Left ventricle myocardium inferior (tissue), 1 donor: ENCODE measurements at places on chromosomes 6 and 20.

GRCh38 chr20:41395667-41396664, 29.3 kb upstream of the EMILIN3 start:
- no peak for DNase-seq

GRCh38 chr6:158557927-158558326, 2.0 kb upstream of the TMEM181 start:
- DNase-seq, result no peak

DNA sequence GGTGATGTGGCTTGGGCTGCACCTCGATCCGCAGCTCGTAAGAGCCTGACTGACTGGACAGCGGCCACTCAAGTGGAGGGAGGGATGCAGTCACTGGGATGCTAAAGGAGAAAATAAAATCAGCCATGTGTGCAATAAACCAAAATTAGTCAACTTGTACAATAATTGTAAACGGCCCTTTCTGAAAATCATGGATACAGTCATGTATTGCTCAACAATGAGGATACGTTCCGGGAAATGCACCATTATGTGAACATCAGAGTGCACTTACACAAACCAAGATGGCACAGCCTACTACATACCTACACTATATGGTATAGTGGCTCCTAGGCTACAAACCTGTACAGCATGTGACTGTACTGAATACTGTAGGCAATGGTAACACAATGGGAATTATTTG, 25.7 kb downstream of the NFATC2 start:
- no peak for DNase-seq

- DNase-seq, result no peak
Measured at GRCh38 chr6:109262261-109262660, 120.0 kb downstream of the CD164 start.

DNA sequence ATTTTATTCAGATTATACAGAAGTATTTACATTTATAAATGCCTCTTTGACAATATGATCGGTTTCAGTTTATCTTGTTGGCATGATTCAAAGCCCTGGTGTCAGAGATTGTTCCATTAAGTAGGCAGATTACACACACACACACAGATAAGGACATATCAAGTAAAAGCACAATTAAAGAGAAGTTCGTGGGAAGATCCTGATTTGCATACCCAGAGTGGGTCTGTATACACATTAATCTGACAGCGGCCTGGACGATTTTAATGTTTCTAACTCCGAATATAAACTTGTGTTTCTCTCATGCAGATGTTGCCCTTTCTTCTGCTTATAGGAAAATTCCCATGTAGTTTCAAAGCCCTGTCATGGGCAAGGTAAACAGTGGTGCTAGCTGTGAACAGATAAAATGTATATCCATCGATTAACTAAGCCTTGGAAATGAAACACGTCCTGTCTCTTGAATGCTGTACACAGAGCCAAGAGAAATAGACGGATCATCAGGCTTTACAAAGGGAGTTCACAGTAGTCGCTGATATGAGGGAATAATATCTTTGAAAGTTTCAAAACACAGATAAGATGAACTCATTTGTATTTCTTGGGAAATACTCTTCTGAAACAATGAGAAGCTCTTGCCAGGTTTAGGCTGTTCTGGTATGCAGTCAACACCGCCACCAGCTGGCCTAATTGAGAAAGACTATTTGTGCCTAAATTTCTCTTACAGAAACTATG, 108.2 kb upstream of the GMDS start:
- DNase-seq, result peak; percentile 37

DNA sequence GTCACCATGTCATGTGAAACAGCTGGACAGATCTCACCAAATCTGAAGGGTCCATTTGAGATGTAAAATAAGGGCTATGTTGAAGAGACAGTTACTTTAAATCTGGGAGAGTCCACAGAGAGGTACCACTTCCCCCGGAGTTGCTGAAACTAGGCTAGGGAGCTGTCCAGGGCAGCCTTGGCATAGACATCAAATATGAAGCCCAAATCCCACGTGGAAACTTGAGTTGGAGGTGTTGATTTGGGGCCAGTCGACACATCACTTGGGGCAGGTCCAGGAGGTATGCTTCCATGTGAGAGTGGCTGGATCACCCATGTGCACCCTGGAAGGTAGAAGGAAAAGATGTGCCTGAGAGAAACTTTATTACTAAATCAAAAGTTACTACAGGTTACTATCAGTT, 12.0 kb upstream of the SERPINB9 start:
- no peak for DNase-seq

DNA sequence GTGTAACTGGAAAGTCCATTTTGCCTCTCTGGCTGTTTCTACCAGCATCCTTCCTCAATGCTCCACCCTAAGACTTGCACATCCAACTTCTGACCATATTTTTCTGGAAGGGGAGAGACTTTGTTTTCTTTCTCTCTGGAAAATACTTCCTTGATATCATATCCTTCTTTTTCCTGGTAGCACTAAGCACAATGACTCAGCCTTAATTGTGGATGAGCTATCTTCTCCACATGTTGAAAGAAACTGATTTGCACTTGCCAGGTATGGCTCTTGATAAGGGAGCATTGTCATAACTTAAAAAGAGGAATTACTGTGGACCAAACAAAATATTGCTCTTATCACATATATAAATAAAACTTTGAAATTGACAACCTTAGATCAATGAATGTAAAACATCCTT, 30.1 kb upstream of the IBTK start:
- no peak for DNase-seq

- no peak for DNase-seq
Measured at GRCh38 chr6:140857739-140858380, 1274.9 kb upstream of the GJE1 start.

GRCh38 chr20:56400001-56400640, 7.7 kb downstream of the CSTF1 start:
- no peak for DNase-seq

GRCh38 chr6:112145080-112145573, 57.7 kb downstream of the FAM229B start:
- no peak for DNase-seq

DNA sequence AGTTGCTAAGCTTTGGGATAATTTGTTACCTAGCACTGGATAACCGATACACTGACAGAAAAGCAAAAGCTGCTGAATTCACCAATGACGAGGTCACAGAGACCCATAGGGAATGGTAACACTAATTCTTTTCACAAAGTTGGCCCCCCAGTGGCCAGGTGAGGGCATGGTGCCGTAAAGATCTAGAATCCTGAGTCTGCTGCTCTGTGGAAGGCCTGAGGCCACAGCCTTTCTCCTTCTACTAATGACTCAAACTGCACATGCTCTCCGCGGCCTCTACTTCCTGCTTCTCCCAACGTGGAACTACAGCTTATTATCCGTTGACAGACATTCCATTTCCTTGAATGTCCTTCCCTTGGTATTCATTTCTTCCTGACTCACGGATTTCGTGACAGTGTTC, 127.1 kb downstream of the OPRM1 start:
- DNase-seq, result no peak

DNA sequence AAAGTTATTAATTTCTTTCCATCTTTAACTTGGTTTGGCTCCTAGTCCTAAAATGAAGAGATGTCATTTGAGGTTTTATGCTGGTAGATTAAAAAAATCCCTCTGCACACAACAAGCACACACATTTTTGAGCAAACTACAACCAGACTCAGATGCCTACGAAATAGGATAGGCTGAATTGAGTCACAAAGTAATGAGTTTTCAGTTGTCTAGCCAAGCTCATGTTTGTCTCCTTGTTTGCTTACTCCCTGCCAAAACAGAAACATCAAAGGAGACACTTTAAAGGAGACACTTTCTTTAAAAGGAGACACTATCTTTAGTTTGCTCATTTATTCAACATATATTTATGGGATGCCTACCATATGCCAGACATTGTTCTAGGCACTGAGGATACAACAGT, 56.2 kb downstream of the TPBG start:
- DNase-seq, result no peak

DNA sequence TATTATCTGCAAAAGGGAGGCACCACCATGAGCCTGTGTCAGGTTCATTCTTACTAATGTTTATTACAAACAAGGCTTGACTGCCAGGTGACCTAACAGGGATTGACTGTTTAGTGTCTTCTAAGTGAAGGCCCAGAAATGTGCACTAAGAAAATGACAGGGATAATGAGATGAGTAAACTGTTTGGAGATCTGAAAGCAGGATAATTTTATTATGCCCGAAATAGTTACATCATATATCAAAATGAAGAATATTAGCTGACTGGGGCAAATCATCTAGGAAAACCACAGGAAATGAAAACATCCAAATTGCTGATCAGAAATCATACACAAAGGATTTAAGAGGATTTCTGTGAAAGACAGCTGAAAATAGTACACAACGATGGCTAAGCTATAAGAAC, 516.7 kb downstream of the HDGFL1 start:
- DNase-seq, result no peak

DNA sequence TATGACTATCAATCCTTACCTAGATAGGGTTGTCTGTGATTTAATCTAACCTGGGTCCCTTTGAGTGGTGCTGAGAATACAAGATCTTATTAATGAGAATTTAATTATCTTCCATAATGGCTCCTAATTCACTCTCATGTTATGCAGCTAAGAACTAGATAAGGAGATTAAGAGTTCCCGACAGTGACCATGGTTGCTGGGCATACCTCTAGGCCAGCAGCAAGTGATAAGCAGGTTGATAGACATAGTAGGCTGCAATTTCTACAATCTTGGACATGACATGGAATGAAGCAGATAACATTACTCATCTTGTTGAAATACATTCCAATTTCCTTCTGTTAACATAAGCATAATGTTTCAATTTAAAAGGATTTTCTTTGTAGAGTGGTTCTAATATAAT, 27.1 kb downstream of the SPACA1 start:
- DNase-seq, result no peak

DNA sequence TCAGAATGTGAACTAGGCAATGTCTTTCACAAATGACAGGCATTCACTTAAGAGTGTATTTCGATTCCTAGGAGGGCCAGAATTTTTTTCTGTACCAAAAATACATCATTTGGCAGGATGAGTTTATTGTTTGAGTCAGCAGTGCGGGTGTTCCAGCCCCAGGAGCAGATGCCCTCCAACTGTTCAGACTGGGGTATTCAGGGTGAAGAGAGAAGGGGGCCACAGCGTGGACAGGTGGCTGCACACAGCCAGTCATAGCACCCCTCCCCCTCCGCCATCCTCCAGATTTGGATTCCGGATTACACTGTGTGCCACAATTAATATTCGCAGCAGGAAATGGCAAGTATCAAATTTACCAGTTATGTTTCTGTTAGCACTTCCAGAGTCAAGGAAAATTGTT, 38.6 kb downstream of the RIPOR2 start:
- no peak for DNase-seq

DNA sequence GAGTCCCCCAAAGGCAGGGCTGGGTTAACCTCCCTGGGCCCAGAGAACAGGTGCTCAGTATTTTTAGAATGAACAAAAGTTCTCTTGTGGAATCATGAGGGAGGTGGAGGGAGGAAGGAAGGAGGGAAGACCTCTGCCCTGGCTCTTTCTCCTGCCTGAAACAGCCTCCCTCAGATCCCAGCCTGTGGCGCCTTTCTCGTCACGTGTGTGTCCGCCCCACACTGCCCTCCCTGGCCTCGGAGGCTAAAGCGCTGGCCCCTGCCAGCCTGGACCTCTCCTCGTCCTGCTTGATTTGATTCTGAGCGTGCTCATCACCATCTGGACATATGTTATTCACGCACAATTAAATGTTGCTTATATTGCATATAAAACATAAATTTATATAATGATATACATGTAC, 40.9 kb downstream of the PHACTR3 start:
- no peak for DNase-seq

DNA sequence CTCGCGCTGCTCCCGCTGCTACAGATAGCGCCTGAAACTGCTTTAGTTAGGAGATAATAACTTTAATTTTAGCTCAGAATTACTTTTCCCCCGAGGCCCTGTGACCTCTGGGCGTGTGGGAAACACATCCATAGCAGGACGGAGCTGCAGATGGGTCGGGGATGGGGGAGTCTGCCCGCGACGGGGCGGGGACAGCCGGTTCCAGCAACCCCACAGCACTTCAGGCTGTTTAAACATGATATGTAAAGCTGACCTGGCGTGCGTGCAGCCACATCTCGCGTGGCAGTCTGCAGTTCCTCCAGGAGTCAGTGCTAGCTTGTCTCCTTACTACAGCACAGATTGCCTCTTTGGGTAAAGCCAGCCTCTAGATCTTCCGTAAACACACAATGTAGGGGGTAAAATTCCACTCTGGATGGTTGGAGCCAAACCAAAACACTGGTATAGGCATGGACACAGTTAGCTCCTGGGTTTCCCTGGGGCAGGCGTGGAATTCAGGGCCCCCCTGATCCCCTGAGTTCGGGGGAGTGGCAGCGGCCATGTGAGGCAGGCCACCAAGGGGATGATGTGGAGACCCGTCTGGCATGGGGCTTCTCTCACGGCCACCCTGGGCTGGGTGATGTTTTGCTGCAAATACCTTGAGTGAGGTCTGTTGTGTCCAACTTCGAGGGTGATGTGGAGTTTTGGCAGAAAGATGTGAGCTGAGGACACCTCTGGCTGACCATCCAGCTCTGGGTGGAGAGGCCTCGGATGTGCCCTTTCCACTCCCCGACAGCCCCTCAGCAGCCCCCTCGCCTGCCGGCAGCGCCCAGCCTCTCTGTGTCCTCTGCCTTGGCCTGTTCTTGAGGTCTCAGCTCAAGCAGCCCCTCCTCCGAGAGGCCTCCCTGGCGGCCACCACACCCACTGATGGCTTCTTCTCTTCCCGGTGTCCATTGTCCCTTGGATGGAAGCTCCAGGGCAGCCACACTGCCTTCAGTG, 214.5 kb downstream of the TAF4 start:
- DNase-seq, result no peak

DNA sequence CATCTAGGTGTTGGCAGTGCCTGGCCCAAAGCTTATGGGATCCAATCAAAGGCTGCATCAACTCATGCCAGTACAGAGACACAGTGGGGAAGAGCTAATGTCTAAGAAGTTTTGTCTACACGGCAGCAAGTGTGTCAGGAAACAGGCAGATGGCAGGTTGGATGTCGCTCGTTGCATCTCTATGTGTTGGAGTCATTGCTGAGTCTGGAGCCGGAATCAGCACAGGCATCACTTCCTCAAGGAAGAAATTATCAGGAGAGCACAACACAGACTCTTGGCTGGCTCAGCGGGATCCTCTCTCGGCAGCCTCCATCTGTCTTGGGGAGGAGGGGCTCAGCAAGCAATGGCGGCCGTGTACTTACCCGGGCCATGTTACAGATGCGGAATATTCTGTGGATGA, 467.2 kb upstream of the CHD6 start:
- DNase-seq, result peak; percentile 35

DNA sequence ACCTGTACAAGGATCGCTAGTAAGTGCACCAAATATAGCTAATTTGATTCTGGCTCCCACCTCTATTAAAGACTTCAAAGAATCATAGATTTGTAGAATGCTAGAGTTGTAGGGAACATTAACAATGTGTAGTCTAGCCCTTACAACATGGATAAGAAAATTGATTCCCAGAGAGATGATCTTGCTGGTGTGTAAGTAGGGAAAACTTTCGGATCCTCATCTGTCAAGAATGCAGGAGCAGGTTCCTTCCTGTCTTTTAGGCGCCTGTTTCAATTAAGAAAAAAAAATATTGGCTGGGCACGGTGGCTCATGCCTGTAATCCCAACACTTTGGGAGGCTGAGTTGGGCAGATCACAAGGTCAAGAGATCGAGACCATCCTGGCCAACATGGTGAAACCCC, 12.3 kb upstream of the RNF39 start:
- DNase-seq, result no peak
